ENCODE measurements at places on chromosomes 13 and 19.

- DNase-seq, result no peak
Measured at GRCh38 chr13:110993788-110994187, 78.9 kb upstream of the ANKRD10 start.

DNA sequence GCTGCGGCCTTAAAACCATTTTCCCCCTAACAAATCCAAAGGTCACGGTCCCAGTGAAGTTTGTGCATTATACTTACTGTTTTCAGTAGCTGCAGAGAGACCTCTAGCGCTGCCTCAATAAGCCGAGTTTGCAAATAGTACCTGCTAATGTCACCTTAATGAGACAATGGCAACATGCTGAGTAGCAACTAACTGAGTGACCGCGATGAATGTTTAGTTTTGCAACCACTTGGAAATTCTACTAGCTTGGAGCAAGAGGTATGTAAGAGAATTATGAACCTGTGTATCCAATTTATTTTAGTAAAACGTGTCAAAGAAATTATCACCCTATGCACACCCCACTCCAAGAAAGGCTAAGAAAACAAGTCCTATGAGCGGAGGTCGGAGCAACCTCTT, 1.2 kb downstream of the KPNA3 start:
- no peak for DNase-seq

- no peak for DNase-seq
Measured at GRCh38 chr13:51524829-51525566, 59.3 kb upstream of the WDFY2 start.

GRCh38 chr19:13492128-13492527, 14.2 kb downstream of the CACNA1A start:
- DNase-seq, result no peak

- DNase-seq, result no peak
Measured at GRCh38 chr19:48760504-48761205, 5.3 kb downstream of the FGF21 start.

- no peak for DNase-seq
Measured at GRCh38 chr19:1154731-1155351, 19.2 kb downstream of the SBNO2 start.

DNA sequence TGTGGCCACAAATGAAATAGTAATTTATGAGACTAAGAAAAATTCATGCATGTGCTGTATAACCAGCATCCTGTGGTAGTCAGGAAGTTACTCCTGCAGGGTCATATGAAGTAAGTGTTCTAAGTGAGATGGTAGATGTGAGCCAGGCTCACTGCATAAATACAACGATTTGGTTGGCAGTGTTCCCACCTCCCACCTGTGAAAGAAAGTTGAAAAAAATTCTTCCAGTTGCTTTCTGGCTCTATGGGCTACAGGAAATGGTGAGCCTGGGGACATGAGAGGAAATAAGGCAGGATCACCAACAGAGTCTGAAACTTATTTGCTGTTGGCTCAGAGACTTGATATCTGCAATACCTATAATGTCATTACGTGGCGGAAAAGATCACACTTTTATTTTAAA, 301.7 kb upstream of the SPRY2 start:
- no peak for DNase-seq

DNA sequence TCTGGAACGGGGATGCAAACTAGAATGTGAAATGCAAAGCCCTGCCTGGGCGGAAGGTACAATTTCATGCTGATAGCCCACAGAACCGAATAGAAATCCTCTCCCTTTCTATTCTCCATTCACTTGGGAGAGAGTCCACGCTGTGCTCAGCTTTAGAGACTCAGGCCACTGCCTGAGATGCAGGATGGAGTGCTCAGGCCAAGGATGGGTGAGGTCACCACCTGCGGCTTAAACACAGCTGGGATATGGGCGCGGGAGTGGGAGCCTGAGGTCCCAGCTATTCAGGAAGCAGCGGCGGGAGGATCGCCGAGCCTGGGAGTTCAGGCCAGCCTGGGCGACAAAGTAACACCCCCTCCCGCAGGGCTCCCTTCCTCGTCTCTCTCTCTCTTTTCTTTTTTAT, 446 bp upstream of the ZNF83 start:
- DNase-seq, result no peak

GRCh38 chr13:20990910-20991525, 70.4 kb downstream of the LATS2 start:
- DNase-seq, result no peak

DNA sequence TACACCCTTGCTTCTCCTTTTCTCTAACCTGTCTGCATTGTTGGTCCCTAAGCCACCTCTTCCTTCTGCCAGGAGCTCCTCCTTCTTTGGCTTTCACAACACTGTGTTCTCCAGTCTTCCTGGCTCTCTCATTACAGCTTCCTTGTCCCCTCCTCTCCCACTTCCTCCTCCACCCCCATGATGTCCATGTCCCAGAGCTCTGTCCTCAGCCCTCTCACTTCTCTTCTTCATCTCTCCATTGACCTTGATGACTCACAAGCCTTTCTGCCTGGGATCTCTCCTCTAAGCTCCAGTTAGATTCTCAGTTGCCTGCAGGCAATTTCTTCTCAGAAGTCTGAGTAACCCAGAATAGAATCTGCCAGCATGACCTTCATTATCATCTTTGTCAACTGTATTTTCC, 100.3 kb upstream of the WASF3 start:
- DNase-seq, result no peak

DNA sequence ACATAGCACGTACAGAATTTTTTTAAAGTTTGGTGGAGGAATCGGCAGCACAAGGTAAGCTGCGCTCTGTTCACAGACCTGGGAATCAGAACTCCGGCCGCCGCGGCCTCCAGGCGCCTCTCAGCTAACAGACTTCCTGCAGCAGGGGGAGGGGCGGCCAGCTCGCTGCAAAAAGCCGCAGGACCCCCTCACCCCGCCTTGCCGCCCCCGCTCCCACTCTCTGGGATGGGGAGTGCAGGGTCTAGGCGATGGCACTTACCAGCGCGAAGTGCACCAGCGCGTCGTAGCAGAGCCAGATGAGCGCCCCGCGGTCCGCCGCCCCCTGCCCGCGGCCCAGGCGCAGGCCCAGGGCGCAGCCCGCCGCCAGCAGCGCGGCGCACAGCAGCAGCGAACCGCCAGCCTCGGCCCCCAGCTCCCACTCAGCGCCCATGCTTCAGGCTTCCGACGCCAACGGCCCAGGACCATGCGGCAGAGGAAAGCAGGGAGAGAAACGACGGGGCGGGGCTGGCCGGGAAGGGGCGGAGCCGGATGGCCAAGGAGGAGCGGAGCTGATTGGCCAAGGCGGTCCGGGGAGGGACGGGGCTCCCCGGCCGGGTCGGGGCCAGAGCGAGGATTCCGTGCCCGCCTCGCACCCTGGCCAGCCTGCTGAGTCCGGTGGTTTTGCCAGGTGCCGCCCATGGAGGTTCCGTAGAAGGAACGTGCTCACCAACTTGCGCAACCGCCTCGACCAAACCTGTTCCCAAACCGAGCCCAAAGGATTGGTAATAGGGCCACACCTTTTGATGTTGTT, at the start of gene EBPL:
Gene EBPL (minus strand): TSS at position 492 of the 790 bp plus-strand sequence. CDS start 62 bp downstream, at position 430.
- peak; percentile 77 for DNase-seq
